ENCODE measurements at places on chromosomes 7 and 10. TPM values are rescaled to one million over a fixed set of nuclear protein-coding genes. Genes with fewer than 3 reads are reported as not detected.

Gene PNLIPRP2
- total RNA-seq: not detected

Gene GSTO2
- total RNA-seq: 1.1 TPM

Gene NPC1L1
- total RNA-seq: not detected

Gene PAXIP1
- total RNA-seq: 39.6 TPM

Gene GNAT3
- total RNA-seq: not detected

Gene GTF2IRD1
- 0.96 TPM for total RNA-seq

Gene TMEM176B
- not detected for total RNA-seq

Gene ACHE
- total RNA-seq: 0.17 TPM

Gene HK1
- 155 TPM for total RNA-seq

Gene IDI2
- not detected for total RNA-seq

Gene NAT16
- not detected for total RNA-seq

Gene OR9A2
- not detected for total RNA-seq

Gene PSTK
- total RNA-seq: 4.5 TPM

Gene ZNF789
- 22.4 TPM for total RNA-seq

Gene LBX1
- not detected for total RNA-seq

Gene DEPP1
- total RNA-seq: 5.3 TPM

Gene ARHGEF5
- total RNA-seq: 8.0 TPM

Gene MMP21
- not detected for total RNA-seq

Gene SMNDC1
- 47.8 TPM for total RNA-seq

Gene PTN
- not detected for total RNA-seq

Gene MSMB
- not detected for total RNA-seq

Data from activated T-helper 1 cell treated with anti-CD3 and anti-CD28 coated beads, Interleukin-12 subunit alpha, Interleukin-12 subunit beta, Interleukin-2, Interleukin-4 antibody, amounts not matched to agents 30 ng/mL and 10 ng/mL and 1 ng/mL, durations not matched to agents 14 hours and 24 hours and 36 hours (primary cell).